ENCODE measurements at places on chromosomes 6 and 20.

DNA sequence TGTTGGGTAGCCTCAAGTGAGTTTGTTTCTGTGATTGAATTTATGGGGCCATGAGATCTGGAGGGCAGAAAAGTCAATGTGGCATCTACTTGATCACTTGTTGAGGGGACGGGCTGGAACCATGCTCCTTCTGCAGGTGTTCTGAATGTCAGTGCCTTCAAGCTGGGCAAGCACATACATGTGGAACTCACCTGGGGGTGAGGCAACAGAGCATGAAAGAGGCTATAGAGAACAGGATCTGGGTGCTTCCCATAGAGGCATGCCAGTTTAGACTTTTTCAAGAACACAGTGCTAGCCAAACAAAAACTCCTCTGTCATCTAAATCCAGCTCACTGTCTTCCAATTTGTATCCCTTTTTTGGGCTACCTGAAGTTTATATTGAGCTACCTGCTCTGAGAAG, 77.8 kb upstream of the SLC35B3 start:
- no peak for DNase-seq

- no peak for DNase-seq
These were observed 228.8 kb downstream of the HACE1 start for GRCh38 chr6:104630955-104631354.

GRCh38 chr20:8082989-8083388, 49.1 kb upstream of the PLCB1 start:
- DNase-seq, result peak; percentile 93

GRCh38 chr6:156883497-156884252, 106.5 kb downstream of the ARID1B start:
- DNase-seq, result no peak

DNA sequence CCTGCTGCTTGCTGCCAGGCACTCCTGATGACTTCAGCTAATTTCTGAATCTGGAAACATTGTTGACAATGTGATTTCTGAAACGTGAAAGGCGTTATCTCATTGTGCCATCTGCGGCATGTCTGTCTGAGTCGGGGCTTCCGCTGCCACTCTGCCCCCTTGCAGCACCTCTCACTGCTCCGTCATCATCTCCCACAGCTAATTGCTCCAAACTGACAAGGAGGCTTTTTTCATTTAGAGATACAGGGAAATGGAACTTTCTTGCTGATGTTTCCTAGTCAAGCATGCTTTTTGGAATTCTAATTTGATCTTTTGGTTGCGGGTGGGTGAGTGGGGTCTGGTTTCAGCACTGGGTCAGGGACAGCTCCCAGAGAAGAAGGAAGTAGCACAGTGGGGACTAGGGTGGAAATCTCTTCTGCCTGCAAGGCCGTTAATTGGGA, 233.5 kb downstream of the DHX35 start:
- no peak for DNase-seq
